ENCODE measurements at places on chromosomes 4 and X.

- peak; percentile 66 for DNase-seq
Measured at GRCh38 chrX:39855748-39856129, 242.0 kb downstream of the BCOR start.

DNA sequence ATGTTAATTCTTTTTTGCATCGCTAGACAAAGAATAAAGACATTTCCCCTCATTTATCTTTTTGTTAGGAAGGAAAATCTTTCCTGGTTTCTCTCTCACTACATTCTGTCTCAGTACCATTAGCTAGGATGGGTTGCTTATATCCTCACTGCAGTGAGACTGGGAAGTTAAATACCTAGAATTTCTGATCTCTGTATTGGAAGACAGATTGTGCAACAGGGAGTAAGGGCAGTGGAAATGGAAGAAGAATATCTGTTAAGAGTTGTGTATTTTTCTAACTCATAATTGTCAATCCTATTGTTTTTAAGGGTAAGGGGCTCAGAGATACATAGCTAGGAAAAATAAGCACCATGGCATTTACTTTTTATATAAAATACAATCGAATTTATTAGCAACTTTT is 19.6 kb downstream of the PTPN13 start:
- no peak for DNase-seq

DNA sequence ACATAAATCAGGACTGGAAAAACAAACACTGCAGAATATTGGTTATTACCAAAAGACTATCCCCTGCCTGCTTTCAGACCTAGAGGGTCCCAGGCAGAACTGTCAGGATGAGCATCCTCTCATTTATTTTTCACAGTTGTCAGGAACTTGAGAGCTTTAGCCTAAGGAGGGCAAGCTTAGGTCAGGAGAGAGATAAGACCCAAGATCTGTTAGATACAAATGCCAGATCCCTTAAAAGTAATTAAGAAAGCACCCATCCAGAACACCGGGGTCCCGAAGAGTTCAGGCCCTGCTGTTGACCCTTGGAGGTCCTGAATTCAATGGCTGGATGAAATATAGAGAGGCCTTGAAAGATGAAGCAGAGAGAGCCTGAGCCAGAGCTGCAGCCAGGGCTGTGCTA is 5.9 kb upstream of the MAGEB3 start:
- no peak for DNase-seq

DNA sequence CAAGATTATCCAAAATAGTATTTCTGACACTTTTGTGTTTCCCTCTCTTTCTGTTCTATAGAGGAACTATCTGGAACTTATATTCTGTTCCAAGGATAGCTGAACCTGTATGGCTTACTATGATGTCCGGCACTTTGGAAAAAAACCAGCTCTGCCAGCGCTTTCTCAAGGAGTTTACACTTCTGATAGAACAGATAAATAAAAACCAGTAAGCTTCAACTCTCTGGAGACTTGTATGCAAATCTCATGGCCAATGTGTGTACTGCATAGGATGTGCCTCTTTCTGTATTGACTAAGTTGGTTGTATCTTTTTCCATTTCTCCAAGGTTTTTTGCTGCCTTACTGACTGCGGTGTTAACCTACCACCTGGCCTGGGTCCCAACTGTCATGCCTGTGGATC is 92.5 kb downstream of the FNIP2 start:
- no peak for DNase-seq

- no peak for DNase-seq
Measured at GRCh38 chrX:6228720-6229119, at the start of gene NLGN4X. Gene NLGN4X, minus strand, starts transcription at chrX:6228867. Its CDS starts 77,401 bp downstream, at chrX:6151466.

DNA sequence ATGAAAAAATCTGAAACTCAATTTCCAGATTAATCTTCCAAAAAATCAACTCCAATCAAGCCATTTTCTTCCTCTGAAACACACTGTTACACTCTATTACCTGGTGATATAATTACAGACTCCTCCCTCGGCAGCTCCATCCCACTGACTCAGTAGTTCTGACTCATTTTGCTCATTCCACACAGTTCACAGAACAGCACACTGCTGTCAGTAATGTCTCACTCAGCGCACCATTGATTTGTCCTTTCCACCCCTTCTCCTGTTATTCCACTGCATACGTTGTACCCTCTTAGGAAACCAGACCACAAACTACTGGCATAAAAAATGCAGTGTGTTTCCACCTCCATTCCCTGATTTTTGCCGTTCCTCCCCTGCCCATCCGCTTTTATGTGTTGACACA is 212.7 kb downstream of the SLIT2 start:
- DNase-seq = no peak

DNA sequence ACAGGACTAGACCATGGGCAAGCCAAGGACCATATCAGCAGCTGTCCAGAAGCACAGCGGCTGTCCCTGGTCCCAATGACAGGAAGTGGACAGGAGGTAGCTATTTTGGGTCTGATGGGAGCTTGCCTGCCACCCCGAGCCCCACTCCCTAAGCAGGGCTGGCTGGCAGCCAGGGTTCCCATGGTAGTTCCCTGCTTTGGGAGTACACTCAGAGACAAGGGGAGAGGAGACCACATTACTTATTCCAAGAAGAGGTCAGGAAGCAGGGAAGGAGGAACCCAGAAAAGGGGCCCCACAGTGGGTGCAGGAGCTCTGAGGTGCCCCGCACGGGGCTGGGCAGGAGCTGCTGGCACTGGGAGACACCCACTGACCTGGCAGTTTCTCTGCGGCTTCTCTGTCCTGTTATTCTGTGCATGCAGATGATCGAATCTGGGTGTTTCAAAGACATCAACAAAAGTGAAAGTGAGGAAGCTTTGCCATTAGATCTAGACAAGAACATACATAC is 36.3 kb downstream of the HTT-AS start:
- DNase-seq = no peak

GRCh38 chr4:152168987-152169616 is 366.8 kb downstream of the FBXW7 start:
- DNase-seq = no peak

- no peak for DNase-seq
Measured at GRCh38 chrX:71650333-71650969, 16.9 kb upstream of the LOC101059915 start.

- DNase-seq = peak; percentile 57
Measured at GRCh38 chr4:15956179-15956850, 6.7 kb downstream of the FGFBP2 start.

DNA sequence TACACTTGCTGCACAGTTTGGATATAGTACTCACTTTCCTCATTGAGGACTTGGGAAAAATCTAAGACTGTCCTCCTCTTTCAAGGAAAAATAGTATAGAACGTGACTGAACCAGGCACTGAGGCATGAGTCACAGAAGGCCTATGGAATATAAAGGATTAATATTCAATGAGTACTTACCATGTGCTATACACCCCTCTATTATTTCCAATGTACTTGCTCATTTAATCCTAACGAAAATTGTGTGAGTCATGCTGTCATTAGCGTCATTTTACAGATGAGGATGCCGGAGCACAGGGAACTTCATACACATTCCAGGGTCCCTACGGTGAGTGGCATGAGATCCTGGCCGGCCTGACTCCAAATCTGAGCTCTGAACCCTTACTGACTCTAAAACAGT is 2136.2 kb upstream of the TENM3 start:
- no peak for DNase-seq

DNA sequence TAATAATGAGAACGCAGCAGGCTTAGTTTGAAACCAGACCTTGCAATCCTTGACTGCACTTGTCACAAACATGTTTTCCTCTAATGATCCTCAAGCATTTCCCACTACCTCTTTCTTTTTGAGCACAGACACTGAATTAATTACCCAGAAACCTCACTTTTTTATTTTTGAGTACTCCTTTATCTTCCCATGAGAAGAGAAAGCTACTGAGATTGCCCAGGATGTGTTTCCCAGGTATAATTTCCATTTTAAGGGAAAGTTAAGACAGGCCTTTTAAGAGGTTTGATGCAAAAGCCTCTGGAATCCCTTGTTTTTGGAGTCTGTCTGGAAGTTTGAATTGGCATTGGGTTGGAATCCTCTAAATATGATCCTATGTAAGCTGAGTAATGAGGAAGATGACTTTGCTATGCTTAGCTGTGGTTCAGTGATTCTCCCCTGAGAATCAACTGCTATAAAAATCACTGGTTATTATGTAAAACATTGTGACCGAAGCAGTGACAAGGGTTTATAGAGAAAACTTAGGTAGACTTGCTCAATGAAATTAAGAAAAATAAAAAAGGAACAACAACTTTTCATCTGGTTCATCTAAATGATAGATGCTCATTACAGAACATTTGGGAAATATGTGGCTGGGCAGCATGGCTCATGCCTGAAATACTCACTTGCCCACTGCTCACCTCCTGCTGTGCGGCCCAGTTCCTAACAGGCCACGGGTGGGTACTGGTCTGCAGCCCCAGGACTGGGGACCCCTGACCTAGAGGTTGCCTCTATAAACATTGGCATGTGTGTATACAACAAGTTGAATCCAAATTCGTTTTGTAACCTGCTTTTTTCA is 10.8 kb upstream of the RHOH start:
- no peak for DNase-seq

All from stimulated activated CD4-positive, alpha-beta T cell treated with anti-CD3 and anti-CD28 coated beads, Interleukin-12 subunit alpha, Interleukin-12 subunit beta, amount 100 ng/mL, for 24 hours (primary cell).